Muscle of back (tissue), 13 donors: ENCODE measurements at places on chromosomes 16 and 17.

DNA sequence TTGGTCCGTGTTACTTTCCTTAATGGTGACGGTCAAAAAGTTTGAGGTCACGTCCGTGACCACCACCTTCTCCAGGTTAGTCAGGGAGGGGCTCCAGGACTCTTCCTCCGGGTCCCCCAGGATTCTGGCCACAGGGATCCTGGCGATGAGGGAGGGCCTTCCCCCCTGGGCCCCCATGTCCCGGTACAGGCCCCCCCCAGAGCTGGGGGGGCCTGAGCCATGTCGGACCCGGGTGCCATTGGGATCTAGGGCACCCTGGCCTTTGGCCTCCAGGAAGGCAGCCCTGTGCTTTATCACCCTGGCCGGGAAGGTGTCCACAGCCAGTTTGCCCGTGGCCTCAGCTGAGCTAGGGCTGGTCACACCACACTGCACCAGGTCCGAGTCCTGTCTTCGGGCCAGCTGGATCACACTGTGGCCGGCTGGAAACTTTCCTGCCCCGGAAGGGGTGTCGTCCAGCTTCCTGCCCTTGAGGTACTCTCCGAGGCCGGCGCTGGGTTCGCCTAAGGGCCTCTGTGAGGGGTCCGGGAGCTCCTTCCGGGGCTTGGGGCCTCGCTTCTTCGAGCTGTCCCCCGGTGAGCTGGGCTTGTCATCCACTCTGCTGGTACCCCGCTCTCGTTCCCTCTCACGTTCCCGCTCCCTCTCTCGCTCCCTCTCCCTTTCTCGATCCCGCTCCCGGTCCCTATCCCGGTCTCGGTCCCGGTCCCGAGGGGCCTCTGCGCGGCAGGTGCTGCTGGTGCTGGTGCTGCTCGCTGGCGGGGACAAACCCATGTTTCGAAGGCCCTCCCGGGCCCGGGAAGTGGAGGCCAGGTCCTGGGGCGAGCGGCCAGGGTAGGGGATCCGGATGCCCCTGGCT lies 2.0 kb downstream of the CBX8 start:
- no peak for DNase-seq

DNA sequence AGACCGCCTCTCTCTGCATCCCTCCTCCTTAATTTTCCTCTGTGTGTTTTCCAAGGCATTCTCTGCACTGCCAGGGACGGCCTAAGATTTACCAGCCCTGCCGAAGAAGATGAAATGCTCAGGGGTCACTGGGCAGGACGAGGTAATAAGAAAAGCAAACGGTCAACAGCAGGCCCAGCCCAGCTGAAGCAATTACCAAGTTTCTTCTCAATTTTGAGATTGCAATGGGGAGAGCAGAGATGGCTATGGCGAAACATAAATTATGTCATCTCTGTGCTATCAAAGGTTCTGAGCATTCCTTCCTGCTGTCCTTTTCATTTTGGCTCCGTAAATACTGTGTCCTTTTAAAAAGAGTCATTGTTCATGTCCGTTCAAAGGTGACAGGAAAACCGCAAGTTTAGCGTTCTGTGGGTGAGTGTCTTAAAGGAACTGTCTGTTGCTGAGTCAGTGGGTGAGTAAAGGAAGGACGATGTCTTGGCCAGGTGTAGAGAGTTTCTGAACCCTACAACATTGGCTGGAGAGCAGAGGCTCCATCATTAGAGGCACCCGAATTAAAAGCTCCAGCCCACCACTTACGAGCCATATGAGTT lies 753.9 kb upstream of the EEF2KMT start:
- no peak for DNase-seq

DNA sequence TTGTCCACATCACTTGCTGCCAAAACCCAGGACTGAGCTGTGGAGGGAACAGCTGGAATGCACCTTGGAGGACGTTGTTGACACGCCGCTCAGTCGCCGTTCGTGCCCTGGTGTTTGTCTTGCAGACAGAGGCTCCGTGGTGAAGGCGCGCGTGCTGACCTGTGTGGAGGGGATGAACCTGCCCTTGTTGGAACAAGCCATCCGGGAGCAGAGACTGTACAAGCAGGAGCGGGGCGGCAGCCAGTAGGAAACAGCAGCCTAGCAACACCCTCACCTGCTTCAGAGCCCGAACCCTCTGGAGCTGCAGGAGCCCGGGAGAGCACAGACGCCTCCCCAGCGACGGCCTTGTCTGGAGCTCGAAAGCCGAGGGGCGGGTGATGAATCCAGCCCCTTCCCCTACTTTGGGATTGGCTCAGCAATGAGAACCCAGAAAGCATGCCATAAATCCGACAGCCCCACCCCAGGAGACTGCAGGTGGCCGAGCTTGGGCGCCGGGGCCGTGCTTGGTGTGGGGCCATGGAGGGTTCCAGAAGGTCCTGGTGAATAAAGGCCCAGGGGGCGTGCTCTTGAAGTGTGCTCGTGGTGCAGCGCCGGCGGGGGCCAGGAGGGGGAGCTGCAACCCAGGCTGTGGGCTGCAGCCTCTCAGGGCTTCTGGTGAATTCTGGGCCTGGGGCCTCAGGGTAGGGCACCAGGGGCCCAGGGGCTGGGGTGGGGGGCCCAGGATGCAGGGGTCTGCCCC lies 470 bp upstream of the CDK3 start:
- no peak for DNase-seq

DNA sequence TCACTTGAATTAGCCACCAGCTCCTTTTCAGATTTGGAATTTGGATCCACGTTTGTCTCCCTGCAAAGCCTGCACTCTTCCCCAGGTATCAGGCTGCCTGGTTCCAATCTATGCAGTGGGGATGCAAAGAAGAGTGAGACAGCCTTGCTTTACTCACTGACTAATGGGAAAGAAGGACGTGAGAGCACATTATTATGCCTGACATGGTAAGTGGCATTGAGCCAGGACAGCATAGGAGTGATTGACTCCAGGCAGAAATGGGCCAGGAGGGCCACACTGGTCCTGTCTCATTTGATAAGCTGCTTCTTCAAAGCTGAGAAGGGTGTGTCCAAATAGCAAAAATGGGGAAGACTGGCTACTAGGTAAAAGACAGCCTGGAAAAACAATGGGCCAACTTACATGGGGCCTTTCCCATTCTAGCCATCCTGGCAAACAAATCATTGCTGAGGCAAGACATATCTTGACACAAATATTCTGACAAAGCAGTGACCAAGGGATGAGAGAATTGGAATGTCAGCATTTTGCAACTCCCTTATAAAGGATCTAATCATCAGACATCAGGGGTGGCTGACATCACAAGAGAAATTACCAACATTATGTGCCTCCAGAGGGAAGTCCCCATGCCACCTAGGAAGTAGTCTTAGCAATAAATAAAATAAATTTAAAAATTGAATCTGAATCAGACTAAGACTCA lies 38.6 kb downstream of the CDH11 start:
- no peak for DNase-seq

DNA sequence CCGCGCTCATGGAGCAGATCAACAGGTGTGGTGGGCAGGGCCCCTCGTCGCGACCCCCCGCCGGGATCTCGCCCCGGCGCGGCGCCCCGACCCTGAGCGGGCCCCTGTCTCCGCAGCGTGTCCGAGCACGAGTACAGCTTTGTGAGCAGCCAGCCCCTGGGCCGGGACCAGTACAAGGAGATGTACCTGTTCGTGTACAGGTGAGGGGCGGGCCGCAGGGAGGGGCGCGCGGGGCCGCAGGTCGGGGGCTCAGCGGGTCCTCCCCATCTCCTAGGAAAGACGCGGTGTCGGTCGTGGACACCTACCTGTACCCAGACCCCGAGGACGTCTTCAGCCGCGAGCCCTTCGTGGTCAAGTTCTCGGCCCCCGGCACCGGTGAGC lies 848 bp downstream of the DNASE1L2 start:
- DNase-seq: no peak

DNA sequence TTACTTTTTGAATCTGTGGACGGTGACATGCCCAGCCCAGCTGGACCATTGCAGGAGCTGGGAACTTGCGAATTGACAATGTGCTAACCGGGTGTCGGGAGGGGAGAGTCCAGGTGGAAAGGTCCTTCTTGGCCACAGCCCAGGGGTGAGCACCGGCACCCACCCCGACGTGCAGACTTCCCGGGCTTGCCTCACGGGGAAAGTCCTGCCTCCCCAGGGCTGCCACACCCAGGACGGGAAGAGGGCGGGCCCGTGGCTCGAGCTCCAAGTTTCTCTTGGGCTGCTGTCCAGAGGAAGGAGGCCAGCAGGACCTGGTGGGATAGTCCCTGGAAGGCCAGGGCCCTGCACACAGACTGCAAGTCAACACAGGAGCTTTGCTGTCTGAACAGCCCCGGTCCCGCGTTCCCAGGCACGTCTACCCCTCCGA lies 17.7 kb downstream of the CARD14 start:
- DNase-seq: no peak

GRCh38 chr17:77331301-77331864 lies 190.6 kb downstream of the SEC14L1 start:
- DNase-seq: peak; percentile 93

DNA sequence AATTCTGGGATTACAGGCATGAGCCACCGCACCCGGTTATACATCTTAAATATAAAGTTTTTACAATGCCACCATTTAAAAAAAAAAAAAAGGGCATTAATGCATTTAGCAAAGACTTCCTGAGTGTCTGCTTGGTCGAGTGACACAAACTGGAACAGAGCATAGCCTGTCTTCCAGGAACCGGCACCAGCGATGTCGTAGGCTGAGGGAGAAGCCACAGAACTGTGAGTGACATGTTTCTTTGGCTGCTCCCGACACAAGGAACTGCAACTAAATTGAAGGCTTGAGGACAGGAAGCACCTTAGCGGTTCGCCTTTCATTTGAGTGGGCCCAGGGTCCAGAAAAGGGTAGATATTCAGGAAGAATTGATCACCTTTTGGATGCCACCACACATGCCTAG lies 717.8 kb downstream of the MAF start:
- DNase-seq: no peak

- no peak for DNase-seq
These were observed 254.2 kb downstream of the ZFHX3 start for GRCh38 chr16:72793716-72794115.

GRCh38 chr17:1617620-1618174 lies 10.9 kb downstream of the SLC43A2 start:
- no peak for DNase-seq

- DNase-seq: no peak
These were observed 3.4 kb upstream of the C1QTNF8 start for GRCh38 chr16:1099189-1100083.

DNA sequence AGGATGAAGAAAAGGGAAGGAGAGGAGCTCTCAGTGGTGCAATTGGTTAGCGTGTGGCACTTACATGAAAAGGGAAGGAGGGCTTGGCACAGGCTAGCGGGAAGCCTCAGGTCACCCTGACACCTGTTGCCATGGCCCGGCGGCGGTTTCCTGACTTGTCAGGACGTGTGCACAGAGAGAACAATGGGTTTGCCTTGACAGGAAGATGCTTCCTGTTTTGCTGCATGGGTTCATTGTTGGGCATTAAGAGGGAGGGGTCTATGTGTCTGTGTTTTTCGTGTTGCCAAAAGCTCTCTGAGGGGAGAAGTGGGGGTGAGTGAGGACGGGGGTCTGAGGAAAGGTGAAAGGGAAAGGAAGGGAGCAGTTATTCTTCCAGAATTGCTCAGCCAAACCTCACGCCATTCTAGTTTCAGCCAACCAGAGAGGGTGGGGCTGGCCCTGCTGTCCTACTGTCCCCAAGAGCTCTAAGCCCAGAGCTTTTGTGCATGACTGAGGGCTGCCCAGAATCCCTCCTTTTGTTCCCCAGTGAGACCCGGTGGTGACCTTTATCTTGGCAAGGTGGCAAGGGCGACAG lies 17.1 kb upstream of the CCR7 start:
- DNase-seq: no peak

- DNase-seq: no peak
These were observed 320.1 kb downstream of the C16orf95 start for GRCh38 chr16:86997058-86997457.

DNA sequence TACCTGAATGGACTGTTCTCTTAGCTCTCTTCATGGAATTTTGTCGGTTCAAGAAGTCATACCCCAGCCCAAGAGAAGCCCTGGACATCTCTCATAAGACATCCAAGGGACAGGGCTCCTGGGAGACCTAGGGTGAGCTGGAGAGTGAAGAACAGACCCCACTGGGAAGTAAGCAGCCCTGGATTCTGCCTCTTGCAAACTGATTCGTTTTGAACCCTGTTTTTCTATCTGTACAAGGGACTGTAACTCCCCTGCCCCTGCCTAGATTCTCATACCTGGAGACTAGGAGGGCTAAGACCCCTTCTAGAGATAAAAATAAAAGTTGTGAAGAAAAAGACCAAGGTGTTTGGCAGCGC lies 449 bp downstream of the CCL3L1 start:
- no peak for DNase-seq

- no peak for DNase-seq
These were observed 32.8 kb upstream of the ETV4 start for GRCh38 chr17:43578699-43579565.

GRCh38 chr16:2295056-2295798 lies 27.3 kb upstream of the RNPS1 start:
- DNase-seq: no peak

DNA sequence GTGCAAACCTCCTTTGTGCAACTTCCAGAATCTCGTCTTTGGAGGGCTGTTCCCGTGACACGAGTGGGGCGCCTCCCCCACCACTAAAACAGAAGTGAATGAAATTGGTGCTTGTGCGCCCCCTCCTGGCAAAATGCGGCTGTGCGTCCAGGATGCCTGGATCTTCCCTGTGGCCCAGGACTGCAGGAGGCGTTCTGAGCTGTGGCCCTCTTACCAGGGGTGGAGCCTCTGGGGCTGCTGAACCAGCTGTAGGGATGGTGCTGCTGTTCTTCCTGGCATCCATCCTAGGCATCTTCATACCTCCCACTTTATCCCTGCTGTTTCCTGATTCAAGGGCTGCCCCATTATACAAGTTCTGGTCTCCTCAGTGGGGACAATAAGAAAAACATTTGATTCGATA lies 18.5 kb upstream of the NAGLU start:
- DNase-seq: peak; percentile 80

DNA sequence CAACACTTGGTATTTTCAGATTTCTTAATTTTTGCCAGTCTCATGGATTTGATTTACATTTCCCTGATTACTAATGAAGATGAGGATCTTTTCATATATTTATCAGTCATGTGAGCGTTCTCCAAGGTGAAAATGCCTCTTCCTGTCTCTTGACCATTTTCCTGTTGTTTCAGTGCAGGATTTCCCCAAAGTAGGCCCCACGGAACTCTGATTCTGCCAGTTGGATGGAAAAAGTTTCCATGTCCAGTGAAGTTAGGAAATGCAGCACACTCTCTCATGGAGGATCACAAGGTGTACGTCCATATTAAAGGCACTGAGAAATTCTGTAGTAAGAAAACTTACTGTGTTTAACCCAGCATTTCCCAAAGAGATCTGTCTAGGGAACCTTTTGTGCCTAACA lies 16.5 kb upstream of the LIMD2 start:
- no peak for DNase-seq

GRCh38 chr17:81993729-81994592 lies 16.5 kb downstream of the ASPSCR1 start:
- no peak for DNase-seq

- no peak for DNase-seq
These were observed 273.8 kb downstream of the NPIPA8 start for GRCh38 chr16:18062713-18063112.

GRCh38 chr16:64846966-64847365 lies 274.9 kb downstream of the CDH11 start:
- DNase-seq: no peak
